Fibroblast of mammary gland (primary cell): ENCODE measurements at places on chromosomes 11 and 22.

DNA sequence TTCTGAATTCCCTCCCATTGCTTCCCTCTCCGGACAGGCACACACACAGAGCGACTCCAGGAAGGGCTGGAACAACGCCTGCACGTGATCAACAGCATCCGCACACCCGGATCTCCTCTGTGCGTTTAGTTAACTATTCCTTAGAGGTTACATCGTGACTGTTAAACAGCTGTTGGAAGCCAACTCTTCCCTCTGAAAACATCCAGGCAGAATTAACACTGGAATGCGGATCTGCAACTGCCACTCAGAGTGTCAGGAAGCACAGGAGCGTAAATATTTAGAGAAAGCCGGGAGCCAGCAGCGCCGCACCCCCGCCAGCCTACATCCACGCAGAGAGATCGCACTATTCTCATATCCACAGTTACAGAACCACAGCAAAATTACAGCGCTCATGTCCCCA is 46.2 kb downstream of the SHANK2 start:
- peak; percentile 38 for DNase-seq

GRCh38 chr11:34284811-34285481 is 72.9 kb downstream of the ABTB2 start:
- no peak for DNase-seq

GRCh38 chr11:38766796-38767195 is 2168.8 kb upstream of the RAG2 start:
- DNase-seq: no peak

DNA sequence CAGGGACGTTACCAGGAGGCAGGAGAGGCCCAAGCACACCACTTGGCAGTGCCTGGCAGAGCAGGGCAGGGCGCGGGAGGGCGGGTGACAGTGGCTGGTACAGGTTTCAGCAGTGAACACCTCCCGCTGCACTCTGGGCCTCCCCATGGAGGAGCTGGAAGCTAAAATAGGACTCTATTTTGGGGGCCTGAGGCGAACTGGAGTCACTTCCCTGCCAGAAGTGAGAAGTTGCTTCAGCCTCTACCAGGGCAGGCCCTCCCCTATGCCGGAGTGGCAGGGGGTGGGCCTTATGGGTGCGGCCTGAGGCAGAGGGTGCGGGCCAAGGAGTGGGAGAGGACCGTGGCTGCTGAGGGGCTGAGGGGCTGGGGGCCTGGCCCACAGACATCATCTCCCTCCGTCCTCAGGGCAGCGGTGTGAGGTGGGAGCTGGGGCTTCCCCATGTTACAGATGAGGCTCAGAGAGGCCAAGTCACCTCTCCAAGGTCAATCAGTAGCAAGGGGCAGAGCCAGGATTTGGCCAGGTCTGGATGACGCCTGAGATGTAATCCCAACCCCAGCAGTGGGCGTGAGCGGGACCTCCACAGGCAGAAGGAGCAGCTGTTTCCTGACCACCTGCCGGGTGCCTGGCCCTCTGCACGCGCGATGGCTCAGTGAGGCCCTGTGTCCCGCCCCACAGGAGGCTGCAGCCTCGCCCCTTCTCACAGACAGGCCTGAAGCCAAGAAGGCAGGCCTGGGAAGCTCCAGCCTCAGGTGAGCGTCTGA is 39.3 kb downstream of the KCNJ4 start:
- no peak for DNase-seq

GRCh38 chr11:8767466-8768142 is 85.0 kb downstream of the RPL27A start:
- peak; percentile 37 for DNase-seq

GRCh38 chr22:23583836-23584235 is 3.7 kb upstream of the IGLL1 start:
- DNase-seq: no peak

DNA sequence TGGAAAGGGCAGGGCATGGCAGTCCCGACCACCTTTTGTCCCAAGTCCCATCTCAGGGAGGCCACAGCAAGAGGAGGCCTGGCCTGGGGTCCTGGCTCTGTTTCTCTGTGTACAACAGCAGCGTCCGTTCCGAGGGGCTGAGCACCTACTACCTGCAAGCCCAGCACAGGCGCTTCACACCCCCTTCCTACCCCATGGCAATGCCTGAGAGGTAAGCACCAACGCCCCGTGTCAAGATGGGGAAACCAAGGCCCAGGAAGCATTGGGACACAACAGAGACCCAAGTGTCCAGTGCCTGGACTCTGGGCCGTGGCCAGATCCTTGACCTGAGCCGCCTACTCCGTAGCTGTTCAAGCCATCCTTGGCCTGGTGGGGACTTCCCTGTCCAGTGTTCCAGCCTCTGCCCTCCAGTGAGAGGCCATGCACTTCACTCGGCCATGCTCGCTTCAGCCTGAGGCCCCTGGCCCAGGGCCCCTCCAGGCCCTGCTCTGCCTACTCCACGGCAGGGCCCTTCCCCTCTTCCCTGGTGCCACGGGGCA is 14.3 kb upstream of the TCF20 start:
- DNase-seq: no peak

- no peak for DNase-seq
Measured at GRCh38 chr22:40685406-40685805, 6.1 kb downstream of the MCHR1 start.

DNA sequence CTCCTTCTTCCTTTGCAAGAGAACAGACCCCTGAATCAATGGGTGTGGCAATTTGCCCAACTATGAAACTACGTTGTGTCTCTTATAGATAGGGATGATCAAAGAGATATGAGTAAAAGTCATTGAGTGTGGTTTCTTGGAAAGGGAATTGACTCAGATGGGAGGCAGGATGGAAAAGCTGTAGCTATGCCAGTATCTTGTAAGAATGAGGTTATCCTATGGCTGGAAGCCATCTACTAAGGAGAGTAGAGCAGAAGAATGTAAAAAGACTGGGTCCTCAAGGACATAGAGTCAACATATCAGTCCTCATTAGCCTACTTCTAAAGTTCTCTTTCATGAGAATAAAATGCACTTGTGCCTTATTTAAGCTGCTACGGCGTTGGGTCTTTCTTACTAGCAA is 78.9 kb upstream of the POU2AF2 start:
- DNase-seq: peak; percentile 33

DNA sequence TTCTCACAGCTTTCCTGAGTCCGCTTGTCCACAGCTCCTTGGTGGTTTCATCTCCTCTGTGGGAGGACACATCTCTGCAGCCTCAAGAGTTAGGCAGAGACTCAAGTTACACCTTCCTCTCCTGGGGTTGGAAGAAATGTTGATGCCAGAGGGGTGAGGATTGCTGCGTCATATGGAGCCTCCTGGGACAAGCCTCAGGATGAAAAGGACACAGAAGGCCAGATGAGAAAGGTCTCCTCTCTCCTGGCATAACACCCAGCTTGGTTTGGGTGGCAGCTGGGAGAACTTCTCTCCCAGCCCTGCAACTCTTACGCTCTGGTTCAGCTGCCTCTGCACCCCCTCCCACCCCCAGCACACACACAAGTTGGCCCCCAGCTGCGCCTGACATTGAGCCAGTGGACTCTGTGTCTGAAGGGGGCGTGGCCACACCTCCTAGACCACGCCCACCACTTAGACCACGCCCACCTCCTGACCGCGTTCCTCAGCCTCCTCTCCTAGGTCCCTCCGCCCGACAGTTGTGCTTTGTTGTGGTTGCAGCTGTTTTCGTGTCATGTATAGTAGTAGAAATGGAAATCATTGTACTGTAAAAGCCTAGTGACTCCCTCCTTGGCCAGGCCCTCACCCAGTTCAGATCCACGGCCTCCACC is 11.7 kb downstream of the RASD2 start:
- DNase-seq: peak; percentile 30

DNA sequence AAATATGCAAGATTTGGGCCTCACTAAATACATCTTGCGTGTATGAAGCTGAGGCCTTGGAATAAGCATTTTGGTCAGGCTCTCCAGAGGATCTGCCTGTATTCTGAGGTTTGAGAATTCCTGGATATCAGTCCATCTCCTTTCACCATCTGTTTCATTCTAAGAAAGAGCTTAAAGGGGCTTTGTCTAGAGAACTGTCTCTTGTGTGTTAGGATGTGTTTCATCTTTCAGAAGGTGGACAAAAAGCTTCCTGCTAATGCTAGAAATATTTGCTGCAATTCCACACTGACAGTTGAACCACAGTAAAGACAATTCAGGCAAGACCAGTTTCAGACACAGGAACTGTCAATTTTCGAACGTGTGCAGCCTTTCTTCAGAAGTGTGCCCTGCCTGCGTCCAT is 185.4 kb downstream of the DBX1 start:
- no peak for DNase-seq

- DNase-seq: no peak
Measured at GRCh38 chr22:22218302-22218701, 26.3 kb upstream of the VPREB1 start.

DNA sequence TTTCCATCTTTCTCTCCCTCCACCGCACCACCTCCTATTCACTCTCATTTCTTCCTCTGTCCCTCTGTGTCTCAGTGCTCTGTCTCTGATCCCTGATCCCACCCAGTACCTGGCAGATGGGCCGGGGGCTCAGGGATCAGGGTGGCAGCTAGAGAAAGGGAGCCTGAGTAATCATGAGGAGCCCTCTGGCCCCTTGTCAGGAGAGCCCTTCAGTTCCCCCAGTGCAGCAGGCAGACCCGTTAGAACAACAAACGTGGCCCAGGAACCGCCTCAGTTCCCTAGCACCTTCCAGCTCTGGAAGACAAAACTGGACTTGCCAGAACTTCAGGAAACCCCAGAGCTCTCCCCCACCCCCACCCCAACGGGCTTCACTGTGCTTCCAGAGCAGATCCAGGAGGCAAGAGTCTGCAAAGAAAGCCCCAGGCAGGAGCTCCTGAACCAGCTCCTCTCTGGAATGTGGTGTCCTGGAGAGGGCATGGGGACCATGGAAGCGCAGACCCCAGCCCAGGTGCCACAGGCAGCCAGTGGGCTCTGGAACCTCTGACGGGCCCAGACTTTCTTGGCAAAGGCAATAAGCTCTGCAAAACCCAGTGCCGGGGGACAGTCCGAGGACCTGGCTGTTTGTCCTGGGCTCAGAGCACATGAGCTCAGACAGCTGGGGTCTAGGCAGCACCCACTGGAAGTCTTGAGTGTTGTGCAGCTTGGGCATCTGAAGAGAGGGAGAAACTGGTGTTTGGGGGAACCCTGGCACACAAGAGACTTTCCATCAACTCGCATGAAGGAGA is 43.2 kb downstream of the LMO1 start:
- DNase-seq: no peak

GRCh38 chr11:57777969-57778317 is 16.3 kb downstream of the CTNND1 start:
- no peak for DNase-seq

DNA sequence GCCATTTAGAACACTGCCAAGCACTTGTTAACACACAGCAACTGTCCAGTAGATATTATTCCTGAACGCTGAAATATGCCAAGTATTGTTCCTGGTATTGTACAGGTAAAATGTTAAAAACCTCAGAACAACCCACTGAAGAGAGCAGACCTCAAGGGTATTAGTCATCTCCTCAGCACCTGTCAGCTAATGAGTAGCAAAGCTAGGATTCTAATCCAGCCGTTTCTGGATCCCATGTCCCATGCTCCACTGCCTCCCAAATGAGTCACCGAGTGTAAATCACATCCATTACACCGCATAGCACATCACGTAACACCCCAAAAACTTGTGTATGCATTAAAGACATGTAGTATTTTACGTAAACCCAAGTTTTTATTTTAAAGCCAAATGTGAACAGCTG is 705.4 kb upstream of the TENM4 start:
- peak; percentile 6 for DNase-seq

GRCh38 chr11:29019960-29020683 is 911.9 kb downstream of the METTL15 start:
- DNase-seq: peak; percentile 30

- DNase-seq: peak; percentile 22
Measured at GRCh38 chr11:2891326-2892214, 6.0 kb upstream of the CDKN1C start.

DNA sequence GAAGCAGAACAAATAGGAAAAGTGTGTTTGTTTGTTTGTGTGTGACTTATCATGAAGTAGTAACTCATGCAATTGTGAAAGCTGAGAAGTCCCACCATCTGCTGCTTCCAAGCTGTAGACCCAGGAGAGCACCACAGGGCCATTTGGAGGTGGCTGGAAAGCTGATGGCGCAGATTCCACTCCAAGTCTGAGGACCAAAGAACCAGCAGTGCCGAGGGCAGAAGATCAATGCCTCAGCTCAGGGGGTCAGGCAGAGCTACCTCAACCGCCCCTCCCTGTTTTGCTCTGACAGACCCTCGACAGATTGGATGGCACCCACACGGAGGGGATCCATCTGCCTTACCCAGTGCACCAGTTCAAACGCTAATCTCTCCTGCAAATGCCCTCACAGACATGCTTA is 896.2 kb downstream of the BRD1 start:
- no peak for DNase-seq

- no peak for DNase-seq
Measured at GRCh38 chr22:19355413-19356157, 64.1 kb upstream of the CLTCL1 start.

- no peak for DNase-seq
Measured at GRCh38 chr11:133746663-133747306, 98.5 kb downstream of the SPATA19 start.

- no peak for DNase-seq
Measured at GRCh38 chr22:27986937-27987336, 67.9 kb upstream of the PITPNB start.

DNA sequence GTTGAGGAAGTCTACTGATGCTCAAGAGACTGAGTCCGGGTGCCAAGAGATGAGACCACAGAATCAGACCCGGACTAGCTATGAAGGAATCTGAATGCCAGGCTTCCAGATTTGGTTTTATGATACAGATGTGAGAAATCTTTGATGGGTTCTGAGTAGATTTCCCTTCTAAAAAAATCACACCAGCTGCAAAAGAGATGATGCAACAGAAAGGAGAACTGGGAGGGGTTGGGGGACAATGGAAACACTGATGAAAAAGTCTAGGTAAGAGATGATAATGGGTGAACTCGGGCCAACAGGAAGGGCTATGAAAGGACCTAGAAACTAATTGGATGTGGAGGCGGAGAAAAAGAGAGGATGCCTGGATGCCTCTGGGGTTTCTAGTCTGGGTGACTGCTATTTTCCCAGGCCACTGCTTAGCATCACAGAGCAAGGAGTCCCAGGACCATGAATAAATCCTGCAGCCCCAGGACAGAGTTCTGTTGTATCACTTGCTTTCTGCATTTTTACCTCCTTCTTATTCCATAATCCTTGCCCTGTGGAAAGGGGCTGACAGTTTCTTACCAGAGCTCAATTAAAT is 115.4 kb upstream of the SEZ6L start:
- no peak for DNase-seq

DNA sequence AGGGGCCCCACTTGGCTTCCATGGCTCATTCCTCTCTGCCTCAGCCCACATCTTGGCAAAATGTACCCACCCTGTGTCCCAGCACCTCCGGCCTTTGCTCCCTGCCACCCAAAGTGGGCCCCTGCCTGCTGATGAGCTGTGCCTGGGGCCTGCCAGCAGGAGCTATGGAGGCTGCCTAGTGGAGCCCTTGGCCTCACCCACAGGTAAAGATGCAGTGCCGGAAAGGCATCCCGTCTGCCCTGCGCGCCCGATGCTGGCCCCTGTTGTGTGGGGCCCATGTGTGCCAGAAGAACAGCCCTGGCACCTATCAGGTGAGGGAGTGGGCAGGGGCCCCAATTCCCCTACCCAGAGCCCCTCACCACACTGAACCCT is 1.3 kb downstream of the TBC1D10C start:
- no peak for DNase-seq
